ENCODE measurements at places on chromosomes 12 and 14.
A peak's percentile ranks its signal among the peaks of the same experiment; 100 is the strongest.

GRCh38 chr12:68332728-68333630 is 817 bp upstream of the MDM1 start:
- no peak for DNase-seq

- DNase-seq = no peak
Measured at GRCh38 chr12:64760808-64761573, 1.8 kb upstream of the GNS start.

DNA sequence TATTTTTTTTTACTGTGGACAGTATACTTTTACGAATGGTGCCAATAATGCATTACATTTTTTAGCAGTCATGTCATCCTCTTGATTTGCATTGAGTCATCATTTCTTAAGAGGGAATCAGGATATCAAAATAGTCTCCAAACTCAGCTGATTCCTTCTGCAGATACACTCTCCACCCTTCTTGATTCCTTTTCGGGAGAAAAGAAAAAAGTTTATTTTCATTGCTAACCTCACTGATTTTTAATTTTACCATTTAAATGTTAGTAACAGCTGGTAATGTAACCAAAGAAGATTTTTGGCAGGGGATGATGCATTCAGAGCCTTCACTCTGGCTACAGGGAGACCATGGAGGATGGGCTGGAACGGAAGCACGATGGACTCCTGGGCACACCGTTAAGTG is 47.5 kb downstream of the MRPL42 start:
- DNase-seq = peak; percentile 17

GRCh38 chr14:91454580-91454979 is 37.0 kb upstream of the CCDC88C start:
- no peak for DNase-seq

GRCh38 chr12:130838284-130838950 is 633 bp downstream of the STX2 start:
- DNase-seq = no peak

DNA sequence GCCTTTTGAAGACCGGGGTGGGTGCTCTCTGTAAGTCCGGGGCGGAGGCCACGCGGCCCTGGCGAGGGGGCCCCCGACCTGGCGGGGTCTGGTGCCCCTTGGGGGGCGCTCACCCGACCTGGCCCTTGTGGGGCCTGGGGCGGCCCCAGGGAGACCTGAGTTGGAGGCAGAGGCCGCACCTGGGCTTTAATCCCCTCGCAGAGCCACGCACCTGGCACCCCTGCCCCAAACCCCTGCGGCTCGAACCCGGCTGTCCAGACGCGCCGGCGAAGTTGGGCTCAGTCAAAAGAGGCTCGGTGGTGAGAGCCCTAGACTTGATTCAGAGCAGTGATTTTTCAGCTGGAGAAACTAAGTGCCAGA is 267 bp downstream of the CFAP251 start:
- no peak for DNase-seq

- no peak for DNase-seq
Measured at GRCh38 chr14:103188810-103189480, 65.7 kb downstream of the TNFAIP2 start.

- no peak for DNase-seq
Measured at GRCh38 chr14:55701638-55702037, 121.6 kb downstream of the KTN1 start.

DNA sequence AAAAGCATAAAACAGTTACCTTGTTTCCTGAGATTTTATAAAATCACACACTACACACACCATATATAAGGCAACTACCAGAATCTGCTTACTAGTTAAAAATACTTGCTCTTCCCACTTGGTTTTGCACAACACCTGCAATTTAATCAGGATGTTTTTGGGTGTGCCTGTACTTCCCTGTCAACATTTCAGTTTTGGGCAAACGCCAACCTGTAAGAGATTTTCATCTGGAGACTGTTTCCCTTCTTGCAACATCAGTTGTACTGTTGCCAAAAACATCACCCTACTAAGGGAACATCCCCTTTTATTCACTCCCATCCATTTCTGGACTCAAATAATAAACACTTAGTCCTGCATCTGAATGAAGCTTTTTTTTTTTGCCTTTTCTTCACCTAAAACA is 172.3 kb downstream of the DUSP6 start:
- DNase-seq = peak; percentile 94

DNA sequence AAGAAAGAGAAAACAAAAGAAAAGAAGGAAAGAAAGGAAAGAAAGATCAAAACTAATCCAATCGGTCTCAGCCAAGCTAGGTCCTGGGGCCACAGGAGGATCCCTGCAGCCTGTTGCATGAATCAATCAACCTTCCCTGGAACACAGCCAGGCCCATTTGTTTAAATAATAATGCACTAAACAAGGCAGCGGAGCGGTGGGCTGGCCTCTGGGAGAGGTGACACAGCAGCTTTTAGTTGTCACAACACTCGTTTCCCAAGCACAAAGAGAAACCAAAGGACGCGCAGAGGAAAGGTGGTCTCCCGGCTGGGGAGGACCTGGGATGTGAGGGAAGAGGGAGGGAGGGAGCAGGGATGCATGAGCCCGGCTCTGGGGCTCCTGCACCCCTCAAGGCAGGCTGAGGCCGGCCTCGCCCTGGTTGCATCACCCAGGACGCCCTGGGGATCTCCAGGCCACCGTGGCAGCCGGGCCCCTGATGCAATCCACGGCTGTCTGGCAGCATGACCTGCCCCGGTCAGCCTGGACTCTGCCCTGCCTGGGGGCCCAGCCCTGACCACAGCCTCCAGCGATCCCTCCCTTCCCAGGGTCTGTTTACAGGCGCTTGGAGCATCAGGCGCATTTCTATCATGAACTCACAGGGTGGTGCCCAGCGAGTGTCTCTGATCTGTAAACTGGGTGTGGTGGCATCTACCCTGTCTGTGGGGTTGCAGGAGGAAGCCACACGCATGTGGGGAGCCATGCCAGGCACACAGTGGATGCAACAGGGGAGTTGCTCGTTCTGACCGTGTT is 32.5 kb downstream of the MMP17 start:
- no peak for DNase-seq

DNA sequence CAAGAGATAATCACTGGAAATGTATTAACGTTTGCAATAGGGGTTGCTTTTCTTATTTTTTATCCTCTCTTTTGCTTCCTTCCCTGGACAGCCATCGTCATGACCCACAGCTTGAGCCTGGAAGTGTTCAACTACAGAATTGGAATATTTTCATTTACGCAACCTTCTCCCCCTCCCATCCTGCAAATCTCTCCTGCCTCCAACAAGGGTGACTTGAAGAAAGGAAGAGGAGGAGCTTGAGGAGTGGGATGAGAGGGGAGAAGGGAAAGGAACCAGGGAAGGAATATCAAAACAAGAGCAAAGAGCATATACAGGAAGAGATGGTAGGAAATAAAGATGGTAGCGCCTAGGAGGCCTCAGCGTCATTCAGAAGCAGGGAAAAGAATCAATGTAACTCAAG is 1.6 kb upstream of the MANSC4 start:
- DNase-seq = no peak

DNA sequence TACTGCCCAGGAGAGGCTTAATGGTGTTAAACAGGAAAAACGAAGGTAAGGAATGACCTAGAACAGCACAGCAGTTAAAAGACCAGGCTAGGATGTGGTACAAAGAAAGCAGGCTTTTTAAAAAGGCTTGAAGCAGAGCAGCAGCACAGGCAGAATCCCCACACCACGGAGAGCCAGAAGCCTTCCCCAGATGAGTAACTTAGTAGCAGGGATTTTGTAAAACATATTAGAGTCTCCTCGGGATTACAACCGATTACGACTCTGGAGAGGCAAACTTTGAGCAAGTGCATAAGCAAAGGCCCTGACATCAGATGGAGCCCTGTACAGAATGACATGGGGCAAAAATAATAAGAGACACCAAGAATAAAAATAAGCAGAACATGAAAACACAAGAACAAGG is 37.1 kb upstream of the DHRS4 start:
- DNase-seq = no peak

DNA sequence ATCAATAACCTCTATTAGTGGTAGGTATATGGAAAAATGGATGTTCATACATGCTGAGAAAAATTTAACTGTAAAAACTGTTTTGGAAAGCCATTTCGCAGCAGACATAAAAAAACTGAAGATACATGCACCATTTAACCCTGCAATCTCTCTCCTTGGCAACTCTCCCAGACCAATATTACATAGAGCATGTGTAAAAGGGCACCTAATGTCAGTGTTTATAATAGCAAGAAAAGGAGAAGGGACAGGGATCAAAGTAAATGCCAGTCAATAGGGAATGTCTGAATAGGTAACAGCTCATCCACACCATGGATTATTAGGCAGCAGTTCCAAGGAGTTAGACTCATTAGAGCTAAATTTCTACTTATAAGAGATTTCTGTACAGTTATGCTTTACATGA is 77.2 kb downstream of the BTG1 start:
- no peak for DNase-seq
